T-cell (primary cell): ENCODE measurements at places on chromosomes 7 and 10. TPM values are rescaled to one million over a fixed set of nuclear protein-coding genes. Genes with fewer than 3 reads are reported as not detected.

The TMUB1 gene
- total RNA-seq = 59.8 TPM

The GRM3 gene
- not detected for total RNA-seq

GRCh38 chr10:123480344-123480743 is 185.8 kb upstream of the GPR26 start:
- H3K36me3 ChIP-seq = no peaks in the 10 kb centered on the region
- peaks cover 12% of the 10 kb centered on the region for H3K27me3 ChIP-seq
- no peaks in the 10 kb centered on the region for H3K4me1 ChIP-seq
- H3K27ac ChIP-seq = no peak overlapping the region

GRCh38 chr7:35353481-35353880 is 99.6 kb upstream of the TBX20 start:
- H3K36me3 ChIP-seq = no peaks in the 10 kb centered on the region
- no peak overlapping the region for H3K27ac ChIP-seq
- H3K27me3 ChIP-seq = peaks cover 14% of the 10 kb centered on the region
- no peaks in the 10 kb centered on the region for H3K4me1 ChIP-seq
- DNase-seq = no peak
